ENCODE measurements at places on chromosomes 5 and 9.

DNA sequence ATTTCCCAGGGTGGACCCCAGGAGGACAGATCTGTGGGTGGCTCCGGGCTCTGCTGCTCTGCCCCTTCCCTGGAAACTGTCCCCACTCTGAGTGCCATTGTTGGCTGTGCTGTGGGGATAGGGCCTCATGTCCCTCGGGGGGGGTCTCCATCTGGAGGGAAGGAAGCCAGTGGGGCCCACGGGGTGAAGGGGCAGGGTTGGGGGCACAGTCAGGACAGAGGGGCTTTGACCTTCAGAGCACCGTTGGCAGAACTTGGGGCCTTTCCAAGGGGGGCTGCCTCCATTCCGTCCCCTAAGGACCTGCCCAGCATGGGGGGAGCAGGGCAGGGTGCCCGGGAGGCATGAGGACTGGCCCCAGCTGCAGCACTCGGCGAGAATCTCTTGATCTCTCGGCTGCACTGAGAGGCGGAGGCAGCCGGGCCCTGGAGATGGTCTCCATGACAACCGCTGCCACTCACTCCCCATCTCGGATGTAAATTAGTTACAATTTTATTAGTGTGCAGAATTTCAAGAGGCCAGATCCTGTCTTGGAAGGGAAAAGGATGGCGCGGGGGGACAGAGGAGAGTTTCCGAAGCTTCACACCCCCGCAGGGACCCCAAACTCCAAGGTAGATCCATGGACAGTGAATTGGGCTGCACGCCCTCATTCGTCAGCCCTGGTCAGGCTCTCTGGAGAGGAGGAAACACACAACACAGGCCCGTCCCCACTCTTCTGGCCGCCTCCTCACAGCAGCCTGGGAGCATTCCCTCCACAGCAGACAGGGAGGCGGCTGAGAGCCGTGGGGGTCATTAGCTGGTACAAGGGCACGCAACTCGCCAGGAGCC lies 216.2 kb upstream of the IER5L start:
- no peak for DNase-seq

- DNase-seq = no peak
These were observed 277.4 kb downstream of the AOPEP start for GRCh38 chr9:95003689-95004410.

DNA sequence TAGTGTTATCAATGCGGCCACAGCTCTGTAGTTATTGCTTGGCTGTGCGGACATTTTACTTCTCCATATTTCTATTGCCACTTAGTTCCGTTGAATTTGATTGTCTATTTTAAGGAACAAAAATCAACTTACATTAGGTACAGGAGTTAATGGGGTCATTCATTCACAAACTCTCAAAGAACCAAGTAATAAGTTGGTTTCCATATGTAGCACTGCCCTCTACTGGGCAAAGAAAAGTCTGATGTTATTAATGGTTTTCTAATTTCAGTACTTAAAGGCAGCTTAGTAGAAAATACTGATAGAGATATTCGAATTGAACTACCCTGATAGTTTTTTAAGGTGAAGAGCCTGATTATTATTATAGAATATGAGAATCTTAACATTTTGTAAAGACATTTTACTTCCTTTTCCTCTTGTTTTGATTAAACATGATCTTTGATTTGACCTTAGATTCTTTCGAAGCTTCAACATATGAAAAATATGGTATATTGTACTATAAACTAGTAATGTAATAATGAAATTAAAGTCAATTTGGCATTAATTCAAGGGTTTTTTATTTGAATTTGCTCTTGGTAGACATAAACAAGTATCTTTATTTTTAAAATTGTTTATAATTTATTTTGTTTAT lies 119.5 kb upstream of the CTNND2 start:
- DNase-seq = no peak

- no peak for DNase-seq
These were observed 13.9 kb upstream of the BNC2 start for GRCh38 chr9:16884373-16884772.

GRCh38 chr5:138954257-138955012 lies 79.3 kb upstream of the LRRTM2 start:
- DNase-seq = no peak

DNA sequence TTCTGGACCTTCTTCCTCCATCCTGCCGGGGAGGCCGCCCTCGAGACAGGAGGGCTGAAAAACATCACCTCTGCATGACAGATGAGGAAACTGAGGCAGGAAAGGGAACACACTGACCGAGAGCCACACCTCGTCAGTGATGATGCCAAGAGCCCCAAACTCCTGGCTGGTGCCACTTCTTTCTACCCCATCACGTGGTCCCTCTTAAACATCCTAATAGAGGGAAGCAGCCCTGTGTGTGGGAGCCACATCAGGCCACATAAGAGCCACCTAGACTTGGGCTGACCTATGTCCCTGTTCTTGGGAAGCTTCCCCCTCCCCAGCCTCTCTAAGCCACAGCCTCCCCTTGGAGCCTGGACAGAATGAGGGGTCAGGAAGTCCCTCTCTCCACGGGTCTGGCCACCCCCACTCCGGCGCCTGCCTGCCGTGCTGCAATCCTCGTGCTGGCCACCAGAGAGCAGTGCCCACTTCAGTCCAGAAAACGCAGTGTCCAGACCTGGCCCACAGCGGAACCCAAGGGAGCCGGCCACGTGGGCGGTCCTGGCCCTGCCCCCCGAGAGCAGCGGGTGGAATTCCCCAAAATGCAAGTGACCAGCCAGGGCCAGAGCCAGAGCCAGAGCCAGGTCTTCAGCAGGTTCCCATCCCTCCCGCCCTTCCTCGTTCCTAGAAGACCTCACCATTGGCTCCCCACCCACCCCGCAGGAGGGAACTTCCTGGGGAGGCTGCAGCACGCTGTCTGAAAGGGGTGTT lies 54.7 kb upstream of the SARDH start:
- peak; percentile 23 for DNase-seq

GRCh38 chr5:74067748-74068541 lies 441.9 kb downstream of the ARHGEF28 start:
- no peak for DNase-seq

DNA sequence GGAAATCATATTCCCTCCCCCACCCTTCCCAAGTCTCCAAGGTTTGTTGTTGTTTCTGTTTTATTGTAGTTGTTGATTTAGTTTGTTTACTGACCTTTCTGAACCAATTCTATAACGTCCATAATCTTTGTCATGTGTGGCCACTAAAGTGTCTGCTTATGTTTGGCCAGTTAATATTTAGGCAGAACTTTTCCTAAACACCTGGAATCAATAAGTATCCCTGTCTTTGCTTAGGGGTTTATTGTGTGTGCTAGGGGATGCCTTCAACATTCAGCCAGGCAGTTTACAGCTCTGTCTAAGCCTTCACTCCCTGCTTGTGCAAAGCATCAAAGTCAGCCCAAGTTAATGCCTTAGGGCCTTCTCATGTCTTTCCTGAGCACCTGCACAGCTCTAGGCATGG lies 16.9 kb upstream of the LECT2 start:
- no peak for DNase-seq
